ENCODE measurements at places on chromosomes 3 and 15.

DNA sequence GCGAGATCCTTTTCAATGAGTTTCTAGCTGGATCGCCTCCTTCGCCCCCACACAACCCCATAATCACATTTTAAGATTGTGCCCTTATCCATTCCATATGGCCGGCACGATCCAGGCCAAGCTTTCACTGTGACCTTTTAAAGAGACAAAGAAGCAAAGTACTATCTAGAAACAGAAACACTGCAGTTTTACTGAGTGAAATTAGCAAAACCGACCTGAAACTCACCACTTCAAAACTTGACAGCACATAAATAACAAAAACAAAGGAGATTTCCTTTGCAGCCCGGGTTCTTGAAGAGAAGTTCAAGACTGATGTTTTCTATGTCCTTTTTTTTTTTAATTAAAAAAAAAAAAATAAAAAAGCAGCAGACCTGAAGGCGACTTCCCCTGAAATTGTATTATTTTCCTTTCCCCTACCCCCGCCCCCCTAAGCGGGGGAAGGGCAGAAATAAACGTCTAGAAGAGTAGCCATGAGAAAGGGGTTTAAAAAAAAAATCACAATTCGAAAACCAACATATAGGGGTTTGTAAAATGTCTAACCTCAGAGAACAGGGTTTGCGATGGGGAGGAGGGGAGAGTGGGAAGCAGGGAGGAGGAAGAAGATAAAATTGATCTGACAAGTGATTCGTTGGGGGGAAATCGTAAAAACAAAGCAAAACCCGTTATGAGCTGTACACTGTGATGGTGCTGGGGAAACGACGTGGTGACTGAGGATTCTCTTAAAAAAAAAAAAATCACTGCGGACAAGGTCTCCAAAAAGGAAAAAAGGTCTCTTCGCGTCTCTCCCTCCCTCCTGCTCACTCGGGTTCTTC is 1.5 kb downstream of the SATB1 start:
- DNase-seq, result no peak

GRCh38 chr15:61201322-61201721 is 27.8 kb downstream of the RORA start:
- DNase-seq, result no peak

- no peak for DNase-seq
Measured at GRCh38 chr3:110887176-110887575, 184.4 kb upstream of the NECTIN3 start.

- DNase-seq, result no peak
Measured at GRCh38 chr3:162390891-162391290, 894.3 kb downstream of the OTOL1 start.

DNA sequence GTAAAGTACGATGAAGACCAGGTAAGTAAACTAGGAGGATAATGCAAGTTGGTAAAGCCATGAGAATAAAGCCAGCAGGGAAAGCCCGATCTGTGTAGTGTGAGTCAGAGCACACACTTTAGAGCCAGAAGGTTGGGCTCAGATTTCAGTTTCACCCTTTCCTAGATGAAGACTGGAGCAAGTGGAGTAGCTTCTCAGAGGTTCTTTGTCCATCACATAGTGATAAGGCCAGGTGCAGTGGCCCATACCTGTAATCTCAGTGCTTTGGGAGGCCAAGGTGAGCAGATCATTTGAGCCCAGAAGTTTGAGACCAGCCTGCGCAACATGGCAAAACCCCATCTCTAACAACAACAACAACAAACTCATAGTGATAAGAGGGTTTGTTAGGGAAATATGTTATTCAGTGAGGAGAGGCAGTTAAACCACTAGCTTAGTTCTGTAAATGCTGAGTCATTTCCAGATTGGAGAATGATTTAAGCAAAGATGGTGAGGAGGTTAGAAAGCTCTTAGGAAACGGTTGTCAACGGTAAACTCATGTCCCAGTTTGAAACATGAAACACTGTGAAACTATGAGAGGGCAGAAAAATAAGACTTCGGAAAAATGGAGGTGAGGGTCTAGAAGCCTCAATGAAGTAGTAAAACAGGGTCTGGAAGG is 39.0 kb downstream of the IL12A start:
- no peak for DNase-seq

GRCh38 chr3:170033489-170033888 is 4.3 kb upstream of the GPR160 start:
- no peak for DNase-seq

GRCh38 chr3:101690972-101691371 is 4.5 kb upstream of the RPL24 start:
- no peak for DNase-seq

- DNase-seq, result peak; percentile 12
Measured at GRCh38 chr15:68097029-68097428, 42.9 kb downstream of the PIAS1 start.

All from COR-L47 (cell line).